ENCODE measurements at places on chromosomes 7 and 10.

DNA sequence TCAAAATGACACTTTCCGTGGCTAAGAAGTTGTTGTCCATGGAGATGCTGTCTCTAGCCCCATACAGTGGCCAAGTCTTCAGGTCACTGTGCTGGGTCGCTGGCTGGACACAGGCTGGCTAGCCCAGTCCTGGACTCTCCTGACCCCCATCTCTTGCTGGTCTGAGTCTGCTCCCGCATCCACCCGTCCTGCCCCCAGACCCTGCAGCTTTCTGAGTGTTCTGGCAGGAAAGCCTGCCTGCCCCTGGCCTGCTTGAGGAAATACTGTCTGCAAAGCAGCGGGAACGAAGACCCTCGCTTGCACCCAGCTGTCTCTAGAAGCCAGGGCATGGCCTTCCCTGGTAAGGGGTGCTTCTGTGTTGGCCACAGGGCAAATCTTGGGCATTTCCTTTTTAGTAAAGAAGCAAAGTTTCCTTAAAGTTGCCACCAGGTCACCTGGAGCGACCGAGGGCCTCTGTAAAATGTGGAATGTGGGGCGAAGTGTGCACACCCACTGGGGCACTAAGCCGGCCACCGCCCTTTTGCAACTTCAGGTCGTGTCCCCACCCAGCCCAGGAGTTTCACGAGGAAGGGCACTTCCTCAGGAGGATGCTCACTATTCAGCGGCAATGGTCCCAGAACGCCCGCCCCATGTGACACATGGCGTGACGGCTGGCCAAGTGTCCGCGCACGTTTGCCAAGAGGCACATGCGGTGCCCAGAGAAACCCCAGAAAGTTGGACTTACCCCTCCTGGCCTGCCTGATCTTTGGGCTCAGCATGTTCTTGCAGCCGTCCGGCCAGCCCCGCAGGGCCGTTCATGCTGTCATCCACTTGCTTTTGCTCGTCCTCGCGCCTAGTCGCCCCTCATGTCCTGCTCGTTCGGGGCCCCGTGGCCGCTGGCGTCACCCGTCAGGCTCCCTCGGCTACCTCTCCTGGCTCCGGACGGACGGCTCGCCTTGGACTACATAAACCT is 558 bp downstream of the ARHGAP22 start:
- no peak for DNase-seq

GRCh38 chr7:73730485-73730884 is 8.1 kb downstream of the ABHD11 start:
- DNase-seq, result no peak

GRCh38 chr7:139673230-139673629 is 104.6 kb downstream of the HIPK2 start:
- DNase-seq, result no peak

- no peak for DNase-seq
Measured at GRCh38 chr7:130910949-130911944, 177.2 kb upstream of the KLF14 start.

DNA sequence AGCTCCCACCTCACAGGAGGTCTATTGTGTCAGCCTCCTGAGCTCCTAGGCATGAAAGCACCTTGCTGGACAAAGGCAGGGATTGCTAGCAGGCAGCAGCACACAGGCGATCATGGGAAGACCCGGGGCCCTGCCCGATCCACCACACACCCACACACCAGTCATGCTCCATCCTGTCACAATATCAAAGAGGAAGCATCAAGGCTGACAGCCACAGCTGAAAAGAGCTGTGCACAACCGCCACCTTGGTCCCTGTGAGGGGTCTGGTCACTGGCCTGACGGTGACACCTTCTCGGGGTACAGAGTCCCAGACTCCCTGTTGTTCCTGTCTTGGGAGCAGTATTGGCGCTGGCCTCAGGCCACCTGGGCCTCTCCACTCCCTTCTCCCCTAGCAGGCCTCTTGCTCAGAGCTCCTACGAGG is 89.7 kb upstream of the RET start:
- DNase-seq, result no peak

- DNase-seq, result no peak
Measured at GRCh38 chr10:88082806-88083596, 219.6 kb downstream of the PTEN start.

DNA sequence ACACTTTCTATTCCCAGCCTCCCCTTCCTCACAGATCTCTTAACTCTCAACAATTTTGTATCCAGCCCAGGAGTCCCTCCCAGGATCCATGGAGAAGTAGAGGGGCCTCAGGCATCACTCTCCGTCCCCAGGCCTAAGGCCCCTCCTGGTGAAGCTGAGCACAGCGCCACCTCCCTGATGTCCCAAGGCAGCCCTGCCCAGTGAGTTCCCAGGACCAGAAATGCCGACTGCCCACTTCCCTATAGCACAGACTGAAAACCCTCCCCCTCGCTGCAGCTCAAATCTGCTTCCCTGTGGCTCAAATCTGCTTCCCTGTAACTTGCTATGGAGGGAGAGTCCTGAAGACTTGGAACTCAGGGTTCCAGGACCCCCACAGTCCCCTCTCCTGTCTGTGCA is 35.6 kb downstream of the YKT6 start:
- no peak for DNase-seq

- peak; percentile 34 for DNase-seq
Measured at GRCh38 chr7:144835155-144835611, 670 bp downstream of the TPK1 start.

DNA sequence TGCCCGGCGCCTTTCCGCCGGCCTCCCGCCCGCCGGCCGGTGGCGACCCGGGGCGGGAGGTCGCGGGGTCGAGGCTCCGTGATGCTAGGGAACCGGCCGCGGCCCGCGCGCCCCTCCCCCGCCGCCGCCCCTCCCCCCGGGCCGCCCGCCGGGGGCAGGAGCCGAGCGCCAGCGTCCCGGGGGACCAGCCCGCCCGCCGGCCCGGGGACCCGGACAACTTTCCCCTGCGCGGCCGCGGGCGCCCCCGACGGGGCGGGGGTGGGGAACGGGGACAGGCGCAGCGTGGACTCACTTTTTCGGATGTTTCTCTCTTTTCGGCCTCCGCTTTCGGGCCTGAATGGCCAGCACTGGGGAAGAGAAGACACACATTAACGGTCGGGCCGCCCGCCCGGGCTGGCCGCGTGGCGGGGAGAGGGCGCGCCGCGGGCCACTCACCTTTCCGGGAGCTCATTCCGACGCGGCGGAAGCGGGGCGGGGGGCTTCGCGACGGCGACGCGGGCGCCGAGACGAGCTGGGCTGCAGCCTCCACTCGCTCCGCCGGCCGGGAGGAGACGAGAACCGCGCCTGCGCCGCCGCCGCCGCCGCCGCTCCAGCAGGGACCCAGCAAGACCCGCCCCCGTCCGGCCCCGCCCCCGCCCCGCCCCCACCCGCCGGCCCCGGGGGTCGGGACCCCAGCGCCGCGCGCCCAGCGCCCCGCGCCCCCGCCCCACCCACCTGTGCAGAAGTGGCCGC is at the start of gene SRPK2:
Gene SRPK2 (minus strand): TSS at position 566 of the 732 bp plus-strand sequence.
- DNase-seq, result peak; percentile 91

- no peak for DNase-seq
Measured at GRCh38 chr7:108716783-108717182, 147.1 kb downstream of the DNAJB9 start.

GRCh38 chr10:72981882-72982529 is 27.4 kb upstream of the PLA2G12B start:
- DNase-seq, result no peak

- DNase-seq, result no peak
Measured at GRCh38 chr10:7786430-7786829, 1.4 kb downstream of the KIN start.

GRCh38 chr7:5197811-5198210 is 7.8 kb downstream of the WIPI2 start:
- DNase-seq, result no peak

DNA sequence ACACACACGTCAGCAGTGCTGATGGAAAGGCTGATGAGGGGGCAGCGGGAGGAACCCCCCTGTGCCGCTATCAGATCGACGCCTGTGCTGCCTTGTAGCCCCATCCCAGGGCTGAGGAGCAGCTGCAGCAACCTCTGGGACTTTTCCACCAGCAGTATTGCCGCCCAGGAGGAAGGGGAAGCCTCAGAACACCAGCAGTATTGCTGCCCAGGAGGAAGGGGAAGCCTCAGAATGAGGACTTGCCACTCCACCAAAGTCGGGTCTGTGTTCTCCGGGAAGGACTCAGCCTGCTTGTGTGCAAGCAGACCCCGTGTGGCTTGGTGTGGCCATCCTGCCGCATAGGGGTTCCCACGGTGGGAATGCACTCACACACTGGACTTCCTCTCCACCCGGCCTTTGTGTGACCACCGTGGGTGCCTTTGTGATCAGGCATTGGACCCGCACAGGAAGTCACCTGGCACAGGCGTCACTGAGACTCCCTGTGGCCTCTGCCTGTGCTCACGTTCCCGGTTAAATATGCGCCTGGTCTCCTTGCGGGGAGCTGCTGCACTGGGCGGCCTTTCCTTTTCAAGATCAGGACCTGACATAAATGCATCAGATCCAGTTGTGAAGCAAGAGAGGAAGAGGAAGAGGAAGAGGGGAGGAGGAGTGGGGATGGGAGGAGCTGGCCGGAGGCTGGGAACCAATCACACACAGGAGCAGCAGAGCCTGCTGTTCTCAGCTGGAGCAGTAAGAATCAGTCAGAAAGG is 248.5 kb downstream of the DNAJB6 start:
- DNase-seq, result no peak

DNA sequence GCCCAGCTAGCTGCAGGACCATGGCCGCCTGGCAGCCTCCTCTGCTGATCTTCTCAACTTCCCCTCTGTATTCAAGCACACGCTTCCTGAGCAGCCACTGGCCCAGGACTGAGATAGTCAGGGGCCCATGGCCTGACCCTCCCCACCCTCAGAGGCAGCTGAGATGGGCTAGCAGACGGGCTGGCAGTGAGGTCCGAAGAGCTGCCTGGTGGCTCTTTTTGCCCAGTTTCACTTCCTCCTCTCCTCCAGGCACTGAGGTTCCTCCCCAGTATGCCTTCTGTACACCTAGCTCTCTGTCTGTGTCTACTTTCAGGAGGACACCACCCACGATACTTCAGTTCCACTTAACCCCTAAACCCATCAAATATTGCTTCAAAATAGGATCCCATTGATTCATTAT is 395.6 kb downstream of the TNS3 start:
- DNase-seq, result no peak

DNA sequence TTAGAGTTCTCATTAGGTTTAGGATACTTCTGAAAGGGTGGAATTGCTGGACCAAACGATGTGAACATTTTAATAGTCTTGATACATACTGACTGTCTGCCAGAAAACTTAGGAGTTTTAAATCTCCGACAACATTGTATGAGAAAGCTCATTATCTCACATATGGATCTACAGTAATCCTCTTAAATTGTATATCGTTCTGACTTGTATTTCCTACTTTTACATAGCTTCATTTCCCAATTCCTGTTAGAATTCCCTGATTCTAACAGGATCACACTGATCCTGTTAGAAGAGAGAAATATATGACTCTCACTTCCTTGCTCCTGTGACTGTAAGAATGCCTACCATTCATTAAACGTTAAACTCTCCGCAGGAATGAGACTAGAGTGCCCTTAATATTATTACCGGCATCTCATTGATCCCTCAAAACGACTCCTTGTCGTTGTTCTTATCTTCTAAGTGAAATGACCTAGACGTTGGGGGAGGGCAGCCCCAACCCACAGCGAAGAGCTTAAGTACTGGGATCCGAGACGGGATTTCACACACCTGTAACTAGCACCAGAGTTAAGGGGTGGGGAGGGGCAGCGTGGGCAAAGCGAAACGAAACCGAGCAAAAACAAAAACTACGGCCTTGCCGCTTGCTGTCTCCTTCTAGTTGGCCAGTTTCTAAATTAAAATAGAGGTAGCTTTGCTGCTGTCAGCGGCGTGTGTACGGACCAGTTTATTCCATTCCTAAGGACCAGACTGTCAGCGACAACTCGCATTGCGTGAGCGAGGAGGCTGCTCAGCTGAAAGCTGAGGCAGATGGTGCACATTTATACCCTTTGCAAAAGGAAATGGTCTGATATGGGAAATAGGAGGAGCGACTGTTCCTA is 678 bp upstream of the TMEM106B start:
- DNase-seq, result peak; percentile 2

DNA sequence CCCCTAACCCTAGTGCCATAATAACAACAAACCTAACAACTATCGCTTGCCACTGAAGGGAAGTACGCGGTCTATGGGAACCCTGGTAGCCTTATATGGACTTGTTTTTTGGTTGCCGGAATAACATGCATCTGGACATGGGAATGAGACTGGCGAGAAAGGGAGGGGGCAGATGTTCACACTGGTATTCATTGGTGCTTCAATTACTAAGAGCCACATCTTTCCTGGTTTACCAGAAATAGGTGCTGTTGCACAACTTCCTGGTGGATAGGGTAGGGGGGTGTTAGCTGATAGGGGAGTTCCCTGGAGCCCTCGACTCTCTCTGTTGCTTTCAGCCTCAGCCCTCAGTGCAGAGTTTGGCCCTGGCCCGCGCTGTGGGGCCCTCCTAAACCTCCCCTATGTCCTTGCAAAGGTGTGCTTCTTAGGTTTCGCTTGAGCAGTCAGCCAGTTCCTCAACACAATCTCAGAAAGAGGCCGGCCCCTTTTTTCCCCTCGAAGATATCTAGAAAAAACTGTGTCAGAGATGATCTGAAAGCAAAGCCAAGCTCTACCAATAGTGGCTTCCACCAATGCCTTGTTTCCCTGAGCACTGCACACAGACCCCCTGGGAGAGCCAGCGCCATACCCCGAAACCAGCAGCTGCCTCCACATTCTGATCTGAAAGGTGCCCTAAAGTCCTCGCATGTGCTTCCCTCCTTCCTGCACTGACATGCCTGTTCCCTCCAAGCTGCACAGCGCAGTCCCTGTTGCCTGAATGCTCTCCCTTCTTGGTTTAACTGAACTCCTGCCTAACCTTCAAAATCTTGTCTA is 13.5 kb downstream of the TBXAS1 start:
- no peak for DNase-seq
